ENCODE measurements at places on chromosomes 6 and 20.
A peak's percentile ranks its signal among the peaks of the same experiment; 100 is the strongest.

DNA sequence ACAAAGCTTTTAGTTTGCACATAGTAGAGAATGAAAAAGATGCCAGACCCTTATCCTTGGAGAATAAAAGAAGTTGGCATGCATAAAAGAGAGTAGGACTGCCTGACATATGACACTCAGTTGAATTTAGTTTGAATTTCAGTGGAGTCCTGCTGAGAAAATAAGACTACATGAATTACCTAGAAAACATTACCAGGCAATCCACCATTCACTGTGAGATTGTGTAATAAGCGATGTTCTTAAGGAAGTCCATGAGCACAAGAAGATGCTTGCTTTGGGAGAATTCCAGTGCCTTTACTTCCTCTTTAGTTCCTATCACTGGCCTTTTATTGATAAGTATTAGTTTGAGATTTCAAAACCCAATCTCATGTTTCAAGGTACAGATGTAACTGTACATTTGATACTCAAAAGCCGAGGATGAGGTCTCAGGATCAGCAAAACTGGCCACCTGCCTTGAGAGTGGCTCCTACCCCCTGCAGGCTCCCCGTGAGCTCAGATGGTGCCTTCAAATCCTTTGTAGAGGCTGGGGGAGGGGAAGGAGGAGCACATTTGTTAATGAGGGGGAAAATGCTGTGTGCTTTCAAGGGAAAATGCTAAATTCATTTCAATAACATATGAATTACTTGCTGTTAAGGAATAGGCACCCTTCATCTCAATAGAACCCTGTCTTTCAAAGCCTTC is 11.2 kb upstream of the UNC93A start:
- DNase-seq = no peak

DNA sequence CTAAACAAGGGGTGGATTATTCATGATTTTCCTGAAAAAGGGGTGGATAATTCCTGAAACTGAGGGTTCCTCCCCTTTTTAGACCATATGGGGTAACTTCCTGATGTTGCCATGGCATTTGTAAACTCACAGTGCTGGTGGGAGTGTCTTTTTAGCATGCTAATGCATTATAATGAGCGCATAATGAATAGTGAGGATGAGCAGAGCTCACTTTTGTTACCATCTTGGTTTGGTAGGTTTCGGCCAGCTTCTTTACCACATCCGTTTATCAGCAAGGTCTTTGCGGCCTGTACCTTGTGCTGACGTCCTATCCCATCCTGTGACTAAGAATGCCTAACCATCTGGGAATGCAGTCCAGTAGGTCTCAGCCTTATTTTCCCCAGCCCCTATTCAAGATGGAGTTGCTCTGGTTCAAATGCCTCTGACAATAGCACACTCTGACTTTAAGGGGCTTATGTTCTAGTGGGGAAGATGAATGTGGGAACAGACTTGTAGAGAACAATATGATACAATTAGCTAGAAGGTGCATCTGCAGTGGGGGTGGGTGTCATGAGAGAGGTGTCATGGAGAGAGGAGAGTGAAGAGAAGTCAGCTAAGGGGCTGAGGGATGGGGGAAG is 4.2 kb upstream of the GPR31 start:
- no peak for DNase-seq

DNA sequence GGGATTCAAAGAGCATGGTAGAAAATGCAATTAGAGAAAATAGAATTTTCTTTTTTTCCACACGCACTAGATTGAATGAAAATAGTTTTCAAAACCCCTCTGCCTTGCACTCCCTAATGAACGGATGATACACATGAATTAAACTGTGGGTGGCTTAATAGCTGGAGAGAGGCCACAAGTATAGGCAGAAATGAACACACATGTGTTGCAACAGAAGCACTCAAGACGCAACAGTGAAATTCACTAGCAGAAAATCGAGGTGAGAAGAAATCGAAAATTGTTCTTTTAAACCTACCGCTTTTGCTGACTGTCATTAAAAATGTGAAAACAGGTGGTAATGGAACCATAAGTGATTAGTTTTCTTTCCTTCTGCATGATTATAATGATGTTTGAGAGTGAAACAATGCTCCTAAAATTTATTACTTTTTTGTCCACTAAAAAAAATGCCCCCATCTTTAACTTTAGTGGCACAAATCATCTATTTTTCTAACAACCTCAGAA is 80.1 kb upstream of the SHLD1 start:
- DNase-seq = no peak

DNA sequence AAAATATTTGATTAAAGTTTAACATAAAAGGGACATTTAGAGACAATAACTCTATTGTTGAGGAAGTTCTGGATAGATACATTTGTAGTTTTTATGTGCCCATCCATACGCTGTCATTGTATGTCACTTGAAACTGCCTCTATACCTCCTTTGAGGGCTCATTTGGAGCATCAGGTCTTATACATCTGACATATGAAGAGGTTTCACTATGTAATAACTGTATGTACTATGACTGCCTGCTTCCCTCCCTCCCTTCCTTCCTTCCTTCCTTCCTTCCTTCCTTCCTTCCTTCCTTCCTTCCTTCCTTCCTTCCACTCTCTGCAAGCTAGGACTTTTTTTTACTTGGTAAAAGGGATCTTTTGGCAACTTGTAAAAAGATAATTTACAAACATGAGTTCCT is 657.5 kb downstream of the GRIK2 start:
- DNase-seq = no peak

- DNase-seq = no peak
Observed at GRCh38 chr6:80380566-80380965, 274.1 kb downstream of the BCKDHB start.

DNA sequence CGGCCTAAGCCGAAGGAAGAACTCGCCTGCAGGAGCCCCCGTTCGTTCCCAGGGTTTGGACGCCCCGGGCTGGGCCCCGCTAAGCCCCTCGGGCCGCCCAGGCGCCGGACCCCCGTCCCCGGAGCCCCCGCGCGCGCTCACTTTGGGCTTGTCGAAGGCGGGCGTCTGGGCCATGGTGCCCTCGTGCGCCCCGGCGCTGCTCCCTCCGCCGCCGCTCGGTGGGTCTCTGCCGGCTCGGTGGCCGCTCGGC is 140 bp downstream of the ADA start:
- DNase-seq = no peak

DNA sequence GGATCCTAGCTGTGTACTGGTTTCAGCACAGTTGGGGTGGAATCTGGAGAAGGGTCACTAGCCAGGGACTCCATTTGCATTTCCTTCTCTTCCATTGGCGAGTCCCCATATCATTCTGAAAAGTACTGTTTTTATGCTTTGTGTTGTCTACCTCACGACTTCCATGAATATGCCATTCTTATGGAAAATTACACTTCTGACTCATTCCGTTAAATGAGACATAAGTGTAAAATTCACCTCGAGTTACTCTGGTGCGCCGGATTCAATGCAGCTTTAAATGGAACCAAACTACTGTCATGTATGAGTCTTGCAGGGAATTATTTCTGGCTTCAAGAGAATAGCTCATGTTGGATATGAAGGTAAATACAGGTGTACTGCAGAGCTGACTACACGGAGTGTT is 99.2 kb downstream of the PDE7B start:
- DNase-seq = no peak

- no peak for DNase-seq
Observed at GRCh38 chr6:114092943-114093342, 122.0 kb upstream of the HDAC2 start.

- DNase-seq = no peak
Observed at GRCh38 chr6:136567688-136568087, 17.5 kb upstream of the MAP7 start.

DNA sequence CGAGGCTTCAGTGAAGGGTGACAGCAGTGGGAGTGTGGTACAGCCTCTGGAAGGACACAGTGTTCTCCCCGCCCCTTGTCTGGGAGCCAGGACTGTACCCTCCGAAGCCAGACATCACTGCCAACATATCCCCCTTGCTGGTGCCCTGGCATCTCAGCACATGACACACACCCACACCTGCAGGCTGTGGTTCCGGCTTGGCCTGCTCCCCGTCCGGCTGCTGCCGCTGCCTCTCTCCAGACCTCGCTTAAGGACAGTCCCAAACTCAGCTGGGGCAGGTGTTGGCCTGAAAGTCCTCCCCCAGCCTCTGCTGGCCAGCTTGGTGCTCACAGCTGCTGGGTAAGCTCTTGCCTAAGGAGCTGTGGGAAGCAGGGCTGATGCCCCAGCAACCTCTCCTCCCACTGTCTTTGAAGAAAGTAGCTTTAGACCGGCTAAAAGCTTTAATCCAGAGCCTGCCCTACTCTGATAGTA is 7.0 kb downstream of the EMILIN3 start:
- no peak for DNase-seq

DNA sequence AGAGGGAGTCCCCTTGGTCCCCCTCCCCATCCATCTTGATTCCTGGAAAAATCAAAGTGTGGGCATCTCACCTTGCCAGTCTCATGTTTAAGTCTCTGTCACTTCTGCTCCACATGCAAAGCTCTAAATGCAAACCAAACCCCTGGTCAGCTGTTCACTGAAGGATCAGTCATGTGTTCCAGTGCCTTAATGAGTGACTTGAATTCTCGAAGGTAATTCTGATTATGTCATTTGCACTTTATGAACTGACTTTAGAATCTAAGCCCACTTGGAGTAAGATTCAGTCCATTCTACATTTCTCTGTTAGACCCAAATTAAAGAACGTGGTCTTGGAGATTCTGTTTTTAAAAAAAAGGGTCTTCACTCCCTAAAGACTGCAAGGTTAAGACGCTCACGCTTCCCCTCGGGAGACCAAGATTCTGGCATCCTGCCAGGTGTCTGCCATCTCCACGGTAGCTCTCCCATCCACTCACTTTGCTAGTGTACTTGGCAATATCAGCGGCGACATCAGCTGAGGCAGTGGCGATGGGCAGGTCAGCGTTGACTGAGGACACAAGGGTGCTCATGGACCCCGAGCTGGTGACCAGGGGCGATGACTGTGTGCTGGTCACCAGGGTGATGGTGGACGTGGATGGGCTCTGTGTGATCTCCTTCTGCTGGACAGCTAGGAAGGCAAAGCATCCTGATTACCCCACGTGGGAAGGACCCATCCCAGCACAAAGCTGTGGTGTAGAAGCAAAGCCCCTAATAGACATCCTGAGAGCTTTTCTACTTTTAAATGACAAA is 120.5 kb downstream of the ZMYND8 start:
- no peak for DNase-seq

GRCh38 chr6:38847497-38847896 is 132.4 kb downstream of the DNAH8 start:
- no peak for DNase-seq

GRCh38 chr6:33826537-33826936 is 22.7 kb upstream of the MLN start:
- no peak for DNase-seq

- no peak for DNase-seq
Observed at GRCh38 chr6:35496036-35496840, 641 bp downstream of the TEAD3 start.

GRCh38 chr6:167047554-167047953 is 48.4 kb downstream of the CEP43 start:
- DNase-seq = no peak

DNA sequence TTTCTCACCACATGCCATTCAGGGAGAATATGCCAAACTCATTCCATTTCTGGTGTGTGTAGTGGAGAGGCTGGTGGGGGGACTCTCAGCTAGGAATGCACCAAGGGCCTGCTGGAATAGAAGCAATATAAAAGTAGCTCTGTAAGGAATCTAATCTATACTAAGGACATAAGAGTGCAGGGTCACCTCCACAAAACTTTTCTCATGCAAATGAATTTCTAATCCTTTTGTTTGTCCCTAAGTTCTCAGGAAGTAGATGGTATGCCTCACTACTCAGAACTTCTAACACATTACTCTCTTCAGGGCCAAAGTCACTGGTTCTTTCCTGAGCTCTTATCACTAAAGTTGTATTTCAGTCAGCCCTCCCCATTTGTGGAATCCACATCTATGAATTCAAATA is 427.2 kb downstream of the C6orf118 start:
- no peak for DNase-seq

- no peak for DNase-seq
Observed at GRCh38 chr20:44326391-44327159, 10.3 kb upstream of the R3HDML start.

DNA sequence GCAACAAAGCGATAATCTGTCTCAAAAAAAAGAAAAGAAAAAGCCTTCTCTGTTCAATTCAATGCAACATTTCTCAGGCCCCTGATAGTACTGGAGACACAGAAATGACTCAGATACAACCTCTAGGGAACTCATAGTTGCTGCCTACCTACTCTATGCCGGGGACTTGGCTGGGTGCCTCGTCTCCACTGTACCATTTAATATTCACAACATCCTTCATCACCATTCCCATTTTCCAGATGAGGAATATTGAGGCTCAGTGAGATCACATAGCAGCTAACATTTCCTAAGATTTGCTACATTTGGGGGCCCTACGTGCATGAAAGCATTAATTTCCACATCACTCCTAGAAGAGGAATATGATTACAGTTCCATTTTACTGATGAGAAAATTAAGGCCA is 7.5 kb downstream of the NOL4L start:
- DNase-seq = no peak

DNA sequence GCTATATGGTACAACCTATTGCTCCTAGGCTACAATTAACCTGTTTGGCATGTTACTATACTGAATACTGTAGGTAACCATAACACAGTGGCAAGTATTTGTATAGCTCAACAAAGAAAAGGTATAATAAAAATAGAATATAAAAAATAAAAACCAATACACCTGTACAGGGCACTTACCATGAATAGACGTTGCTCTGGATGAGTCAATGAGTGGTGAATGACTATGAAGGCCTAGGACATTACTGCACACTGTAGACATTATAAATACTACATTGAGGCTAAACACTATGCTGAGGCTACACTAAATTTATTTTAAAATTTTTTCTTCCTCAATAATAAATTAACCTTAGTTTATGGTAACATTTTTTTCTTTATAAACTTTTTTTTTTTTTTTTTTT is 18.6 kb downstream of the ELOVL5 start:
- no peak for DNase-seq

- DNase-seq = peak; percentile 60
Observed at GRCh38 chr6:26157251-26158075, 70.2 kb downstream of the HFE start.

- DNase-seq = no peak
Observed at GRCh38 chr6:167396659-167397490, 72.0 kb downstream of the TTLL2 start.

- DNase-seq = no peak
Observed at GRCh38 chr20:41068806-41069205, 40.2 kb downstream of the TOP1 start.

GRCh38 chr6:157164972-157165371 is 158.3 kb downstream of the TMEM242 start:
- no peak for DNase-seq

All from C1 segment of cervical spinal cord (tissue), 14 donors.